ENCODE measurements at places on chromosomes 3 and 15.
A peak's percentile ranks its signal among the peaks of the same experiment; 100 is the strongest.

DNA sequence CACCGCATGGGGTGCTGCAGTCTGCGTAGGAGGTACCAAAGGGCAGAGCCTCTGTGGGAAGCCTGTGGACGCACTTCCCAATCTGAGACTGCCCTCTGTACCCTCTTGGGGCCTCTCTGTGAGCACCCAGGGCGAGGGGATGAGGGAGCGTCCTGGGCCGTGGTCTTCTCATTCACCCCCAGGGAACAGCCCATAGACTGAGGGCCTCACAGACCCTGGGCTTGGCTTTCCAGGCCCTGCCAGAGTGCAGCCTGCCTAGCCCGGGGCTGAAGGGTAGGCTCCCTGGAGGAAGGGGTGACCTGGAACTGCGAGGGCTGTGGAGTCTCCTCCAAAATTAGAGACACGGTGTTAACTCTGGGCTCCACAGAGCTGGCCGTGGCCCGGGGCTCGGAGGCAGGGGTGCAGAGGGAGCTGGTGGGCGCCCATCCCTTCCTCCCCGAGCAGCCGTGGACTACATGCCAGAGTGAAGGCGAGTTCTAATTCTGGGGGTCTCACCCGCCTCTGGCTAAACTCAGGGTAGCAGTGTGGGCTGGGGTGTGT lies 468 bp upstream of the SPTBN5 start:
- no peaks in the 10 kb centered on the region for H3K36me3 ChIP-seq
- peaks cover 14% of the 10 kb centered on the region for H3K4me1 ChIP-seq
- DNase-seq, result no peak

GRCh38 chr3:108125550-108126071 lies 34.8 kb upstream of the CD47 start:
- H3K36me3 ChIP-seq, result no peaks in the 10 kb centered on the region
- H3K4me1 ChIP-seq, result peaks cover 35% of the 10 kb centered on the region
- no peak for DNase-seq
- no peak overlapping the region for H3K4me3 ChIP-seq
- H3K27ac ChIP-seq, result no peak overlapping the region
- H3K27me3 ChIP-seq, result peaks cover 10% of the 10 kb centered on the region

GRCh38 chr15:90552162-90552928 lies 22.6 kb downstream of the CRTC3 start:
- no peaks in the 10 kb centered on the region for H3K27me3 ChIP-seq
- DNase-seq, result no peak
- H3K4me3 ChIP-seq, result no peak overlapping the region
- H3K27ac ChIP-seq, result peak overlapping the region; percentile 29
- H3K36me3 ChIP-seq, result peaks cover 2% of the 10 kb centered on the region

GRCh38 chr15:89408372-89409183 lies 74.0 kb upstream of the POLG start:
- H3K4me1 ChIP-seq, result peaks cover 38% of the 10 kb centered on the region

- H3K27me3 ChIP-seq, result no peaks in the 10 kb centered on the region
- no peak overlapping the region for H3K4me3 ChIP-seq
- no peak overlapping the region for H3K27ac ChIP-seq
- no peaks in the 10 kb centered on the region for H3K36me3 ChIP-seq
Observed at GRCh38 chr3:157100608-157101396, 59.1 kb downstream of the CCNL1 start.

GRCh38 chr3:107425033-107425432 lies 47.8 kb downstream of the CCDC54 start:
- H3K27me3 ChIP-seq, result peaks cover 4% of the 10 kb centered on the region
- H3K36me3 ChIP-seq, result no peaks in the 10 kb centered on the region

- no peak overlapping the region for H3K27ac ChIP-seq
- no peaks in the 10 kb centered on the region for H3K4me1 ChIP-seq
- no peaks in the 10 kb centered on the region for H3K27me3 ChIP-seq
- DNase-seq, result no peak
- no peak overlapping the region for H3K4me3 ChIP-seq
Observed at GRCh38 chr3:190339130-190339529, 16.9 kb upstream of the CLDN1 start.

DNA sequence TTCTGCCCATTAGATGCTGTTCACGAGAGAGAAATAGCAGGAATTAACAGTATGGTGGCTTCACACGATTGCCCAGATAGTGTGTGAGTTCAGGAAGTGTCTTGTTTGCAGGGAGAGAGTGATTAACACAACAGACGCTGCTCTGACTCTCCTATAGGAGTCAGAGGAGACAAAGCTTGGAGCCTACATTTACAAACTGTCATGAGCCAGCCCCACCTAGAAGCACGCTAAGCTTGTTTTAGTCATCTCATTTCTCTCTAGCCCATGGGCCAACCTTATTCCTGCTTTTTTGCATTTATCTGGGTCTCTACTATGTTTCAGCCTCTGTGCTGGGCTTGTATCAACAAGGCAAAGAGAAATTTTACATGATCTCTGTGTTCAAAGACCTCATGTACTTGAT lies 128.3 kb upstream of the BFSP2 start:
- no peak for DNase-seq
- H3K4me1 ChIP-seq, result no peaks in the 10 kb centered on the region
- H3K27ac ChIP-seq, result no peak overlapping the region
- peaks cover 5% of the 10 kb centered on the region for H3K27me3 ChIP-seq
- no peak overlapping the region for H3K4me3 ChIP-seq

All from neural crest cell (in vitro differentiated cells).